NCI-H774 (cell line): ENCODE measurements at places on chromosomes 7 and 10.

- no peak for DNase-seq
Measured at GRCh38 chr7:84829719-84830118, 357.1 kb downstream of the SEMA3D start.

DNA sequence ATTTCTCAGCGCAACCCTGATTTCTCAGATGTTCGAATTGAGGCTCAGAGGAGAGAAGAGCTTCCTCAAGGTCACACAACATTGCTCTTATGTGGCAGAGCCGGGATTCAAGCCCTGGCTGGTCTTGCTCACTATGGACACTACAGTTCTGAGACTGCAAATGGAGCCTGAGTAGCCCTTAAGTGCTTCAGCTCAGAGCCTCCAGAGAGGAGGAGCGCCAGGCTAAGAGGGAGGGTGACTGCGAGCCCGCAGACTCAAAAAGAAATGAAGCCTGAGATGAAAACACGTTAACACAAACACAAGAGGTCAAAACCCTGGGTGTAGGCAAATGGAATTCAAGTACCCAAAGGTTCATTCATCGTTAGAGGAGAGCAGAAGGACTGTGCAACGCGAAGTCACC lies 13.9 kb downstream of the ARHGAP22 start:
- DNase-seq: no peak

DNA sequence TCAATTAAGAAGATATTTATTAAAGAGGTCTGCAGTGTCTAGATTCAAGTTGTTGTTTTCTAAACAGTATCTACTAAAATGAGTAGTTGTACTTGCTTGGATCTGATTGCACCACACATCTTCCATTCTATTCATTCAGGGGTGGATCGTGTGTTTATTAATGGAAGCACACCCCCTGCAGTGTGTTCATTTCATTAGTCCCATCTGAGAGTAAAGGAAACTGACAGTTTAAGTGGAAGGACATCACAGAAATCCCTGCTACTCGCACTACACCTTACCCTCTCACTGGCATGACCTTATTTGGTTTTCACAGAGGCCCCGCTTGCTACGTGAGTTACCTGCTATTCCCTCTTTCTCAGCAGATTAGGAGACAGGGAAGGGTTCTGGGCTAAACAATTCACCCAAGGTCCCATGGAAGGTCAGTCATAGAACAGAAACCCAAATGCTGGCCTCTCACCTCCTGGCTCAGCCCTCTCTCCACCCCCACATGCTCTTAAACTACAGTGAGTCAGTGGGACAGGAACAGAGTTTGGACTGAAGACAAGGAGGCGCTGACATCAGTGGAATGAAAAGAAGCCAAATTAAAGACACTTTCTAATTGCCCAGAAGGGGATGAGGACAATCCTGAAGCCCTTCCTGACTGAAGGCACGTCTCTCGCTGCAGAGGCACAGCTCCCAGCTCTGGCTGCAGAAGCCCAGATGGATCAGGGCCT lies 369.2 kb upstream of the NRP1 start:
- no peak for DNase-seq

GRCh38 chr10:50231515-50232260 lies 19.6 kb downstream of the ASAH2 start:
- no peak for DNase-seq

DNA sequence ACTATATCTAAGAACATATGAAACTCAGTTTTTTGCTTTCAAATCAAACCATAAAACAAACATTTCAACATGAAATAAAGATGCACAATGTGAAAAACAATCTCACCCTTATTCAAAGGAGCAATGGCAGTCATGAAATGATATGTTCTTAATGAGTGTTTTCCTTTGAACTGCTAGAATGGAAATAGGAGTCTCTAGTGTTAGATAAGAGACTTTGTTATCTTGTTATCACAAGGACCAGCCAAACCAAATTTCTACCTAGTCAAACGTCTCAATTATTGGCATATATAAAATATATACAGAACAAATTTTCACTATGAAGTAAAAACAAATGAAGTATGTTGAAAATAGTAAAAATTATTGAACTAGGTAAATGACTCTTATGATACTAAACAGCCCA lies 1.2 kb downstream of the VPS41 start:
- no peak for DNase-seq

DNA sequence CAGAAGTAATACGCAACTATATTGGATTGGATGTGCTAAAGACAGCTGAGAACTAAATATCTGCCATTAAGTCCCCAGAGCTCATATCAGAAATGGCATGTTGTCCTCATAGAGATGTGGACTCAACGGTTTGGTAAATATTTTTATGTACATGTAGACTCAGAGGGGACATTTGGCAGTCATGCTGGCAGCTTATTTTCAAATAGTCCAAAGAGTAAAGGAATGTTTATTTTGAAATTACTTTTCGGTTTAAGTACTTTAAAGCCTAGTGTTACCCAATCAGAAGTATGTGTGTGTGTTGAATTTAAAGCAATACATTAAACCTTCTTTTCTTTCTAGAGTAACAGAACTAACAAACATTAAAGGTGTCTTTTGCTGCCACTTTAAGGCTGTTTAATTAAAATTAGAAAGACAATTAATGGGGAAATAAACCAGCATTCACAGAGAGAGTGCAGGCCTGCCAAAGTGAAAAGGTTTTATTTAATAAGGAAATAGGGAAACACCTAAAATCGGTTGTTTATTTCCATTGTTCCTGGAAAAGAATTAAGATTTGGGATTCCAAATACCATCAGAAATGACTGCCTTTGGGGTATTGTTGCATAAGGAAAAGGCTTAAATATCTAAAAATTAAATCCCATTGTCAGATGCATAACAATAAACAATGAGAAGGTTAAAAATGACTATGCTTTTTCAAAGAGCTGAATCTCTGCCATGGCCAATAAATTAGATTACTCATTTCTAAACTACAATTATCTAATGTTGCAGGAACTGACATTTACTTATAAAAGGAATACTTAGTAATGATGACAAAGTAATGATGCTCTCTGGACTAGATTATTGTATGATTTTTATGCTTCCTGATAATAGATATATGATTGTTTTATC lies 113.4 kb upstream of the AHR start:
- no peak for DNase-seq

DNA sequence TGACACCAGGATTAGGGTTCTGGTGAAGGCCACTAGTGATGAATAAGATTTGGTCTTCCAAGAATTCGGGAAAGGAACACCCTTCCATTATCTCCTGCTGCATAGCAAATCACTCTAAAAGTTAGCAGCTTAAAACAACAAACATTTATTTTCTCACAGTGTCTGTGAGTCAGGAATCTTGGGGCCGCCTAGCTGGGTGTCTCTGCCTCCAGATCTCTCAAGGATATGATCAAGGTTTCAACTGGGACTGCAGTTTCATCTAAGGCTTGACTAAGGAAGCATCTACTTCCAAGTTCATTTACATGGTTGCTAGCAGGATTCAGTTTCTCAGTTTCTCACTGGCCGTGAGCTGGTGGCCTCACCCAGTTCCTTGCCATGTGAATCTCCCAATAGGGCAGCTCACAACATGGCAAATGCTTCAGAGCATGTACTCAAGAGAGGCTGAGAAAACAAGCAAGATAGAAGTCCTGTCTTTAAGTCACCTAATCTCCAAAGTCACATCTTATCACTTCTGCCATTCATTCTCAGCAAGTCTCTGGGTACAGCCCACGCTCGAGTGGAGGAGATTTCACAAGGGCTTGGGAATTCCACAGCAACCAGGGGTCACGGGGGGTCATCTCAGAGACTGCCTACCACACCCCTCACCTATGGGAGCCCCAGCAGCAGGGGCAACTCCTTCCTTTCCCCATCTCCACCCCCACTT lies 26.8 kb downstream of the TLX1 start:
- DNase-seq: no peak

GRCh38 chr10:64785816-64786215 lies 1264.6 kb downstream of the REEP3 start:
- no peak for DNase-seq

DNA sequence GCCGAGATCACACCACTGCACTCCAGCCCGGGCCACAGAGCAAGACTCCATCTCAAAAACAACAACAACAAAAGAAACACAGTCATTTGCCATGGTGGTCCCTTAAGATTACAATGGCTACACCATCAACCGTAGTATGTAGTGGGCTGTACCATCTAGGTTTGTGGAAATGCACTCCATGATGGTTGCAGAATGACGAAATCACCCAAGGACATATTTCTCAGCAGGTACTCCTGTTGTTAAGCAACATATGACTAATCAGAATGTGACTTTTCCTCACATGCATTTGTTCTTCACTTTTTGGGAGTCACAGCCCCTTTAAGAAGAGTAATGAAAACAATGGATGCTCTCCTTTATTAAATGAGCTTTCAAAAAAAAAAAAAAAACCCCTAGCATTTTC lies 11.0 kb downstream of the SVIL start:
- no peak for DNase-seq

GRCh38 chr10:44045020-44045419 lies 339.9 kb downstream of the CXCL12 start:
- DNase-seq: no peak

DNA sequence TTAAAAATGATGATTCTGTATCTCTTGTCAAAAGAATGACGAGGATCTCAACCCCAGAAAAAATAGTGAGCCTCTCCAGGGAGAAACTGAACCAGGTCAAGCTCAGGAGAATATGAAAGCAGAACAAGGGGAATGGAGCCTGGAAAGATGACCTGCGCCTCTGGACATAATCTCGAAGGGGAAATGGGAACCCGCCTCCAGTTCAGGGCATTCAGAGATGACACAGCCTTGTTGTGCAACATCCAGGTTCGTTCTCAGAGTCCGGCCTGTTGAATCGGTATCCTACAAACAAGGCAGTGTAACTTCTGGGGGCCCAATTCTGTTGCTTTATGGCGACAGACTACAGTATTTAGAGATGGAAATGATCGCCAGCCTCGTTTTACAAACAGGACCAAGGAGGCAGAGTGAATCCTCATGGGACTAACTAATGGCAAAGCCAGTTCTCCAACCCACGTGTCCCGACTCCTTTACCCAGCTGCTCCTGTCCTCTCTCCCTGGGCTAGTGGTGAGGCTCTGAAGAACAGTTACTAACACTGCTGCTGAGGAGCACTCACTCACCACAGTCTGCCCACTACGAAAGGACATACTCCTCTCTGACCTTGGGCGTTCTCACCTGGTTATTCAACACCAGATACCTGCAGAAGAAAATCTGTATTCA lies 67.6 kb downstream of the JAZF1 start:
- DNase-seq: no peak

DNA sequence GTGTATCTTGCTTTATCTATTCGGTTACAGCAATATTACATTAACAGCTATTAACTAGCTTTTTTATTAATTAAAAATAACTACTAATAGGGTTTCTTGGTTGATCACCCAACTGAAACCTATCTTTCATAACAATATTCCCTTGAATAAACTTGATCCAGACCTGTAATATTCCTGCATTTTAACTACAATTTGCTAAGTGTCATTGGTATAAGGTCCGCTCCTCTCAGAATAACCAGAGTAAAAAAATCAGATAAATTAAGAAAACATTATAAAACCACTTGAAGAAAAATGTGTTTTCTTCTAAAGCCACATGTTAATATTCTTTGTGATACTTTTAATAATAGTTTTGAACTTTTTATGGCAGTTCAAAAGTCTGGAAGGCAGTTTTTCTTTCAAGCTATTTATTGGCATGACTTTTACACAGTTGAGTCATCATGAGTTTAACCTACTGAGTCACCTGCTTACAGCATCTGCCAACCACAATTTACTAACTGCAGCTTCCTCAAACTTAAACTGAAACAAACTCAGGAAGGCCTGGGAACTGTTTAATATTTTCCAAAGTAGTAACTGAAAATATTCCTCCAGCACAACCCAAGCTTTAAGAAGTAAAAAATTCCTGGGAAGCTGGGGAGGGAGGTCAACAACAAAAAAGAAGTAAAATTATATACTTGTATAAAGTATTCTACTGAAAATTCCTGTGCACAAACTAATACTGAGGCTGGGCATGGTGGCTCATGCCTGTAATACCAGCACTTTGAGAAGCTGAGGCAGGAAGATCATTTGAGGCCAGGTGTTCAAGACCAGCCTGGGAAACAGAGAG lies 103.2 kb downstream of the NRBF2 start:
- DNase-seq: no peak

- no peak for DNase-seq
Measured at GRCh38 chr7:152986376-152986775, 226.8 kb downstream of the ACTR3B start.

- DNase-seq: no peak
Measured at GRCh38 chr7:142670511-142670910, 78.8 kb upstream of the PRSS1 start.

GRCh38 chr10:97079448-97079847 lies 106.3 kb downstream of the SLIT1 start:
- no peak for DNase-seq

DNA sequence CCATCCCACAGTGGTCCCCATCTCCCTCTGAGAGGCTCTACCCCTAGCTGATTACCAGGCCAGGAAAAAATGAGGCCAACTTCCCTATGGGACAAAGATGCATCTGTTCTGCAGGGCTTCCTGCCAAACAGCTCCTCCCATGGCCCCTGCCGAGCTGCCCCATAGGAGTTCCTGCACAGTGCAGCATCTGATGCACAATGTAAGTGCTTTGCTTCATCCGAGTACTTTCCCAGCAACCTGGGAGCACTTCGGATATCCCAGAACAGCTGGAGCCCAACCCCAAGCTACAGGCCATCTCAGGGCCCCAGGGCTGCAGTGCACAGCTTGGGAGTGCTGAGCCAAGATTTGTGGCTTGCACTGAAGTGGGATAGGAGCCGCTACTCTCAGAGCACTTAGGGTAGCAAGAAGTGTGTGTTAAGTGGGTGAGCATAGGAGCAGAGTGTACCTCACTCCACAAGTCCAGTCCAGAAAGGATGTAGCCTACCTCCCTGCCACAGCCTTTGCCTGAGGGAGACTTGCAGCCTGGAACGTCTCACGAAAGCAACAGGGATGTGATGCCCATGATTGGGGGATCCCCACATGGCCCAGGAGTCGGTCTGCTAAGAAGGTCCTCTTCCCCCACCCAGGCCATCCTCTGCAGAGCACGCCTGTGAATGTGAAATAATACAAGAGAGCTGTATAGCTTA lies 209.6 kb upstream of the VWC2 start:
- no peak for DNase-seq

DNA sequence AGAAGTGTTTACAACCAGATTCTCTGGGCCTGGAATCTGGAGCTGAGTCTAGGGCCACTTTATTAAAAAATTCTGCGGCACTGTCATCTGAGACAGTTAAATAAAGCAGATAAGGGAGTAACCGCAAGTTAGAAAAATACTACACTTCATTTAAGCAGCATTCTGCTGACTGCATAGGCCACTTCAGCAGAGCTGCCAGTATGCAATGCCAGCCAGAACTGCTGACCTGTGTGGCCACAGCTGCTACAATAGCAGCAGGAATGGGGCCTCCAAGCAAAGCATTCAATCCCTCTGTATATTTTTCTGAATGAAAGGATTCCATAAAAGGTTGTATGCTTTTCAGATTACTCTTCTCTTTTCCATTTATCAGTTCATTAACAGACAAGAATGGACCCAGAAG lies 136.0 kb downstream of the COL28A1 start:
- no peak for DNase-seq

DNA sequence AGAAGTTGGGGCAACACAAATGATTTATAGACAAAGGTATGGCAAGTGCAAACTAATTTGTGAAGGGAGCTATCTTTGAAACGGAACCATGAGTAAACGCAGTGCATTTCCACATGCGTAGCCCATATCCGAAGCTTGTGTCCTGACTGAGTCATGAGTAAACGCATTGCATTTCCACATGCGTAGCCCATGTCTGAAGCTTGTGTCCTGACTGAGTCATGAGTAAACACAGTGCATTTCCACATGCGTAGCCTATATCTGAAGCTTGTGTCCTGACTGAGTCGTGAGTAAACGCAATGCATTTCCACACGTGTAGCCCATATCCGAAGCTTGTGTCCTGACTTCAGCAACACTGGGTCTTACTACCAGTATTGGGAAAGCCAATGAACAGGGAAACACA lies 95.0 kb downstream of the CELF2 start:
- no peak for DNase-seq
